Fibroblast of skin of left quadriceps (primary cell): ENCODE measurements at places on chromosomes 1 and 21.

DNA sequence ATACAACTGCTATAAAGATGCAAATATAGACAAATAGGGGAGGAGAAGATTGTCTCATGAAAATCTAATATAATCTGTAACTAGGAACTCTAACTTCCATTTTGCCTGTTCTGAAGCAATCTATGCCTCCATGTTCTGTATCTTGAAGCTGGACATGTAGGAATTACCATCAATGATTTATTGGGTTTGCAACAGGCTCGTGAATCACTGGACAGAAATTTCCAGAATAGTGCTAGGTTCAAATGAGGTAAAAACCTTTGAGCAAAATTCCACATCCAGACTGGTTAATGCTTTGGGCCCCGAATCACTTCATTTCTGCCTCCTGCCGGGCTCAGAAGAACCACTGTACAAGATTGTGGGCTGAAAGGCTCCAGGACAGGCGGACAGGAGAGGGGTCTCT lies 110.7 kb upstream of the CTTNBP2NL start:
- no peak for DNase-seq

- DNase-seq = peak; percentile 59
These were observed 1.0 kb upstream of the DIRAS3 start for GRCh38 chr1:68051475-68051874.

- peak; percentile 59 for DNase-seq
These were observed 192.2 kb downstream of the TGFB2 start for GRCh38 chr1:218537122-218537913.

- peak; percentile 79 for DNase-seq
These were observed 55.8 kb upstream of the SGIP1 start for GRCh38 chr1:66478116-66478515.

DNA sequence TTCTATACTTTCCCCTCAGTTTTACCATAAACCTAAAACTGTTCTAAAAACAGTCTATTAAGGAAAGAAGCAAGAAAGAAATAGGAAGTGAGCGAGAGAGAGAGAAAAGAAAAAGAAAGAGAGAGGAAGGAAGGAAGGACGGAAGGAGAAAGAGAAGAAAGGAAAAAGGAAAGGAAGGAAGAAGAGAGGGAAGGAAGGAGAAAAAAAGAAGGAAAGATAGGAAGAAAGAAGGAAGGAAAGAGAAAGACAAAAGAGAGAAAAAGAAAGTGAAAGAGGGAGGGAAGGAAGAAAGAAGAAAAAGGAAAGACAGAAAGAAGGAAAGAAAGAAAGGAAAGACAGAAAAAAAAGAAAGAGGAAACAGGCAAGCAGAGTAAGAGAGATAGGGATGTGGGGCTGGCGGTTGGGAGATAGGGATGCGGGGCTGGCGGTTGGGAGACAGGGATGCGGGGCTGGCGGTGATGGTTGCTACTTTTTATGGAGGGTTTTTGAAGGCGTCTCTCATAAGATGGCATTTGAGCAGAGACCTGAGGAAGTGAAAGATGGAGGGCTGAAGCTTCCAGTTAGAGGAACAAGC lies 70.4 kb upstream of the IRF2BP2 start:
- no peak for DNase-seq

DNA sequence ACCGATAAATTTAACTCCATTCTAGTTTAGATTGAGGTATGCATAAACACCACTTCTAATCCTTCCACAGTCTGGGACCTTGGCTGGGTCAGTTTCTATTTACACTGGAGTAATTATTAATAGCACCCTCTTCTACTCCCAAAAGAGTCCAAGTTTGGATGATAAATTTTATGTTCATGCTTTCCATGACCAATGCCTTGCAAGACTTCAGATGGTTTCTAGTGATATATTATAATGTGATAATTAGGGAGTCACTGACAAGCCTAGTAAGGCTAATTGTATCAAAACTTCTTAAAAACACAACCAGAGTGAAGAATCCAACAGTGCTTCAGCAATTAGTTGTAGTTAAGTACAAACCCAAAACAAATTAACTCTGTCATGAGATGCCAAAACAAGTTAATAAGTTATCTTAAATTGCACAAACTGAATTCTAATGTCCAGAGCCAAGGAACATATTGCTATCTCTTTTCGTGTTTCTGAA lies 489.6 kb downstream of the TTLL7 start:
- no peak for DNase-seq

GRCh38 chr1:77571642-77572041 lies 110.8 kb downstream of the ZZZ3 start:
- no peak for DNase-seq

DNA sequence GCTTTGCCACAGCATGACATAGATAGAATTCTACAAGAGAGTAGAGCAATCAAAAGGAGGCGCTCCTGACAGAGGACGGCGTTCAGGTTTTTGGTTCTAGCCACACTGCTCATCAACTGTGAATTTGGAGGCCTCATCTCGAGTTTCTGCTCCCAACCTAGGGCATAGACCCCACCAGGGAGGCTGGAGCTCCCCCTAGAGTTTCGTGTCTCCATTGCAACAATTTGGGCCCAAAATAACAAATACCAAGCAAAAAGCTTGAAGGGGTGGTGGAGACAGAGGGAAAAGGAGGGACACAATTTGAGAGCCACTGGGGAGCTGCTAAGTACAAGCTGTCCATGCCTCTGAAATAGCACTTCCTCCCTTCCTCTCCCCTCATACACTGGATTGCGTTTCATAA lies 297.0 kb downstream of the GPATCH2 start:
- no peak for DNase-seq

DNA sequence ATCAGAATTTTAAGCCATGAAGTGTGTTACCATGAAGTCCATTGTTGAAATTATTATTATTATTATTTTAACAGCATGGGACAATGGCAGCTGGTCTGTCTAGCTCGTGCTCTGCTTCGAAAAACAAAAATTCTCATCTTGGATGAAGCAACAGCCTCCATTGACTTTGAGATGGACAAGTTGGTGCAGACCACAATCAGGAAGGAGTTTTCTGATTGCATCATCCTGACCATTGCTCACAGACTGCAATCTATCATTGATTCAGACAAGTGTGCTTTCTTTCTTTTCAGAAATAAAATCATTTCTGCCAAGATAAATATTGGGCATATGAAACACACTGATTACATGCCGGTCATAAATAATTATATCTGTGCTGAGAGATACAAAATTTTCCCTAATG lies 21.0 kb downstream of the HSPA13 start:
- DNase-seq = no peak

DNA sequence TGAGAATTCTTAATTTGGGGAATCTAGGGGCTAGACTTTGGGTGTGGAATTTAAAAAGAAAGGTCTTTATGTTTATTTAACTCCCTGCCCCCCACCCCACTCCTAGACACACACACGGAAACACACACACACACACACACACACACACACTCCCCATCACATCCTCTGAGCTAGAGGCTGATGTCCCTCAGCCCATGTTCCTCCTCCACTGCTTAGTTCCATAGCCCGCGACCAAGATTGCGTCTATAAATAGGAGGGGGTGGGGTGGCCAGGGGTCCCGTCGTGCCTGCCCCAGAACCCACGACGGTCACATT lies 655 bp upstream of the KIRREL1 start:
- DNase-seq = no peak

DNA sequence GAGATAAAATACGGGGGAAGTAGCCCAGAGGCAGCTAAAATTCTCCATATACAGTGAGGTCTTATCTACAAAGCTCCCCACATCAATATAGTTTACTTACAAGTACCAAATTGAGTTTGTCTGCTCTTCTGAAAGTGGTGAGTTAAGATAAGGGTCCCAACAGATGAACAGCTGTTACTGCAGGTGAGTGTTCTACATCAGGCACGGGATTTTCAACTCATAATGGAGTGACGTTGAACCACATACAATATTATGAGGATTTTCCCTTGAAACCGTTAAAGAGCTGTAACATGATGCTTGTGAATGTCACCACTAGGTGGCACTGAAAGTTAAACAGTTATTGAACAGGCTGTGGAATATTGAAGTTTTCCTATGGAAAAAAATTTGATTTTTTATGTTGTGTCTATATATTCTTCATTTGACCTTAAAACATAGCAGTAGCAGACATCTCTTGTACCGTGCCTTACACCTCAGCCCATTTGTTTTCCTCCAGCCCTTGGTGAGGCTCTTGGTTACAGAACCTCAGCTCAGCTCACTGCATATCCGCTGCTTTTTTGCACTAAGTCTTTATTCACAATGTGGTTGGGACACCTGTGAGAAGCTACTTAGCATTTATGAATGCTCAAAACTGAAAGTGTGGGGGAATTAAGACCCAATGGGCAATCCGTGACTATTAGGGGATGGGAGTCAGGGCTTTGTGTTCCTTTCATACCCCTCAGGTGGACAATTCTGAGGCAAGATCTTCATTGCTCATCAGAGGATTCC lies 23.2 kb downstream of the CD1D start:
- DNase-seq = peak; percentile 41

DNA sequence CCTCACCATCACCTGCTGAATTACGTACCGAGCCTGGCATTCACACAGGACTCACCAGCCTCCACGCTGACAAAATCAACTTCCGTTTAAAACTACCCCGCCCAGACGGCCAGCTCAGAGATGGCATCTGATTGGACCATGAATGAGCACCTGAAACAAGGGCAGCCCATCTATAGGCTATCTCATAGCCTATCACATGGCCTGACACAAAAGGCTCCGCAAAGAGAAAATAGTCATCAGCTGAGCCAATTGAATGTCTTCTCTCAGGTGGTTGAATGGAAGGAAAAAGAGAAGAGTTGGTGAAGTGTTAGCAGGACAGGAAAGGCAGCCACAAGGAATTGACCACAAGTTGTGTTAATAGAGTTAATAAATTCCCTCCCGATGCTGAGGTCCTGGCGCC lies 50.6 kb upstream of the ZC3H12A start:
- no peak for DNase-seq

GRCh38 chr1:26580116-26580515 lies 50.6 kb downstream of the RPS6KA1 start:
- DNase-seq = no peak

- no peak for DNase-seq
These were observed 122.8 kb downstream of the ACTL8 start for GRCh38 chr1:17877896-17878295.

DNA sequence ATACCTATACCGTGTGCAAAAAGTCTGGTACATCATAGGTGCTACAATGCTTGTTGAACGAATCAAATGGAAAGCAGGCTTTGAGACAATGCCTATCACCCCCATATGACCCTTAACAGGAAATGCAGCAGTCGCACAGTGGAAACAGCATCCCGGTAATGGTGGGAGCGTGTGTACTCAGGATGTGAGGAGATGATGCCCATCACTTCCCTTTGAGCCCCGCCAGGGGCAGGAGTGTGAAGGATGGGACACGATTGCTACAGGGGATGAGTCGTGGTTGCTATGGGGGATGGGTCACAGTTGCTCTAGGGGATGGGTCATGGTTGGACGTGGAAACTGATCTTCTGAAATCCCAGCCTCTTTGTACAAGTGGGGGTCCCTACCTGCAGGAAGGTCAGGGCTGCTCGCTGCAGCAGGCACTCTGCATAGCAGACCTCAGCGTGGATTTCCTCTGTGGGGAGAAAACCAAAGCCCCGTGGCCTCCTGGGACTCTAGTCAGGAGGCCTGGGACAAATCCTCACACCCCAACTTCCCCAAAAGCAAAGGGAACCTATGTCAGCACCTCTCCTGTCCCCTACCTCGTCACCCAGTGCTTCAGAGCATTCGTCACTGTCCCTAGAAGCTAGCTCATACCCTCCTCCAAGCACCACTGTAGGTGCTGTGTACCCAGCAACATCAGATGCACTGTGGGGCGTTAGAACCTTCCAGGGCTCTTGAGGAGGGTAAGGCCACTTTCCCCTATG lies 19.3 kb downstream of the TTC39A start:
- DNase-seq = no peak

- no peak for DNase-seq
These were observed 16.3 kb upstream of the TSPAN1 start for GRCh38 chr1:46158312-46159281.

DNA sequence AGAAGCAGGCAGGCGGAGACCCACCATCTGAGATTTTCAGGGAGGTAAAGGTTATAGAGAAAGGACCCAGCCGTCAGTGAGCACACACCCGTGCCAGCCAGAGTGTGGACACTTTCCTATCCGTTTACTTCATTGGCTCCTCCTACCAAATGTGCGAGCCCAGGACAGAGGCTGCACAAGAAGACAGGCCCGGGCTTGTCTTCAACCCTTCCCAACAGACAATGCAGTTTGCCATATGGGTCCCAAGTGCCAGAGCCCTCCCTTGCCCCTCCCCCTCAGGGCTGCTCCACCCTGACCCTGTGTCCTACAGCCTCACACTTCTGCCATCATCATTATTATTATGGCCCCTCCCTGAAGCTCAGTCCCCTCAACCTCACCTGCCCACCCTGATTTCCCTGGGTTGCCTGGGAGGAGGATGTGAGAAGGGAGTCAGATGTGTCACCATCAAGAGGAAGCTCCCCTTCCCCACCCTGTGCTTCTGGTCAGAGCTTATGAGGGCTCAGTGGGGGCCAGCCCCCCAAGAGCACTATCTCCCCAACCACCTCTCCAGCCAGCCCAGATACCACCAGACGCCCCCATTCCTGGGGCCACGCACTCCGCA lies 9.4 kb downstream of the LAPTM5 start:
- no peak for DNase-seq

DNA sequence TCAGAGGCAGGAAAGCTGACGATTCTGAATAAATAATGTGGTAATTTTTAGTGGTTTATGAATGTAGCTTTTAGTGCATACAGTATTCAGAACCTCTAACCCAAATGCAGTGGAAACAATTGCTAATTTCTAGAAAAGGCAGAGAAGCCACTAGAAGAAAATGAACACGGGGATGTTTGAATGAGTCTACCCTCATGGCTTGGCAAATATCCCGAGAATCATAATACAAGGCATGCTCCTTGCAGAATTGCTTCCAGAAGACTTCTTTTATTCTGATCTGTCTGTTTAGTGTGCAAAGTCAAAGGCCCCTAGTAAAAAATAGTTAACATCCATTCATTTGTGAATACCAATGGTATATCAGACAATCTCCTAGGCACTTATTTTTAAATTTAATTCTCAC lies 246.8 kb downstream of the LMO4 start:
- DNase-seq = peak; percentile 4

- DNase-seq = no peak
These were observed 9.9 kb downstream of the ANGPTL7 start for GRCh38 chr1:11198851-11199594.

- no peak for DNase-seq
These were observed 34.5 kb downstream of the NUAK2 start for GRCh38 chr1:205287076-205287475.

DNA sequence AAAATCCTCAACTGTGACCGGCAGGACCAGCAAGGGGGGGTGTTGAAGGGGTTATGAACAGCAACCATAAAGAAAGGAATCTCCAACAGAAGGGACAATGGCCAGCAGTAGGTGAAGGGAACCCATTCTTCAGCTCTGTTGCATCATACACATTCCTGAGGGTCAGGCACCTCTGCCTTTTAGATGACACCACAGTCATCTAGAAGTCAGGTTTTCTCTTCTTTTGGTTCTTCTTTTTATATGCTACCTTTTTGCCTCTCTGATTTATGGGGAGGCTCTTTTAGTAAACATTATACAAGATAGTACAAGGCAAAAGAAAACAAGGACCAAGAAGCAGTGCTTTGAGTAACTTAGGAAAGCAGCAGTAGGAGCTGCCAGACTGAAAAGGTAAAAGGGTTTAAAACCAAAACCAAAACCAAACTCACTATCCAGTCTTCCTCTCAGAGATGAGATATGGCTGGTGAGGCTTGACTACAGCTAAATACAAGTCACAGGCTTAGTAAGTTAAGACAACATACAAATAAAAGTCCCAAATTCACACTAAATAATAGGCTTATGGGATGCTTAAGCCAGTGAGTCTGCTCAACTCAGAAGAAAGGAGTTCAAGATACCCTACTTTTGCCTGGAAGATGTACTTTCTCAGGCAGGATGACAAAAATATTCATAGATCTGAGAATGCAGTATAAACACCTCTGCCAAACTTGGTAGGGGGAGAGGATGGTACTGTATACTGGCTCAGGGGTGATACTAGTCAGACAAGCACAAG lies 4.1 kb downstream of the TEX38 start:
- no peak for DNase-seq
